ENCODE measurements at places on chromosomes 6 and 20.

DNA sequence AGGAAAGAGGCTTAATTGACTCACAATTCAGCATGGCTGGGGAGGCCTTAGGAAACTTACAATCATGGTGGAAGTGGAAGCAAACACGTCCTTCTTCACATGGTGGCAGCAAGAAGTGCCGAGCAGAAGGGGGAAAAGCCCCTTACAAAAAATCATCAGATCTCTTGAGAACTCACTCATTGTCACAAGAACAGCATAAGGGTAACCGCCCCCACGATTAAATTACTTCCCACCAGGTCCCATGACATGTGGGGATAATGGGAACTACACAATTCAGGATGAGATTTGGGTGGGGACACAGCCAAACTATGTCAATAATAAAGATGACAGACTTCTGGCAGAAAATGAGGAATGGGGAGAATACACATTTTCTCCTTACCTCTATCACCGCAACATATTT, 20.5 kb upstream of the OCSTAMP start:
- DNase-seq, result no peak

GRCh38 chr20:58025233-58025632, 203.2 kb downstream of the ANKRD60 start:
- DNase-seq, result no peak

- no peak for DNase-seq
Observed at GRCh38 chr6:1346101-1346500, 34.2 kb downstream of the FOXQ1 start.

- no peak for DNase-seq
Observed at GRCh38 chr6:95693108-95693507, 115.8 kb downstream of the MANEA start.
